Fibroblast of pulmonary artery (primary cell): ENCODE measurements at places on chromosomes 3 and 15.

DNA sequence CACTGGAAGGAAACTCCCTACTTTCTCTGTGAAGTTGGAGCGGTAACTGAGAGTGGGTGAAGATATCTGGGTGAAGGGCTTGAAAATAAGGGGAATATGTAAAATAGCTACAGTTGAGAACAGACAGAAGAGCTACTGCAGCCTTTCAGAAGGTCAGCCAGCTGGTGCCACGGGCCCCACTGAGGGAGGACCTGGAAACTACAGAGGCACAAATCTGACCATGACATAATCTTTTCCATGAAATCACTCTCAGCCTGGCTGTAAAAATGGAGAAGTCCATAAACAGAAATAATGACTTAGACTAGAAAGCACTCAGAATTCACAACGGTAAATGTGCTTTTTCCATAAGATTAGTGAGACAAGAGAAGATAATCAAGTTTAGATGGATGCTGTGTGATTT lies 46.4 kb downstream of the ST3GAL6 start:
- DNase-seq = peak; percentile 42

DNA sequence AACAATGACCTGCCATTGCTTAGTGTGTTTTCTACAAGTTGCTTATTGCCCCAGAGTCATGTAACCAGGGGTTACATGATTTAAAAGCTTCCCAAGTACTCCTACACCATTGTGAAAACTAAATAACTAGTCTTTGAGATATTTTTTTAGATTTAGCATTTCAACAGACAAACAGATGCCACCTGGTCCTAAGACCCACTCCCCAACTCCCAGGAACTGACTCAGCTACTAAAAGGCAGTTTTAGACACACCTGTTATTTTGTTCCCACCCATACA lies 28.1 kb upstream of the KBTBD12 start:
- DNase-seq = no peak

DNA sequence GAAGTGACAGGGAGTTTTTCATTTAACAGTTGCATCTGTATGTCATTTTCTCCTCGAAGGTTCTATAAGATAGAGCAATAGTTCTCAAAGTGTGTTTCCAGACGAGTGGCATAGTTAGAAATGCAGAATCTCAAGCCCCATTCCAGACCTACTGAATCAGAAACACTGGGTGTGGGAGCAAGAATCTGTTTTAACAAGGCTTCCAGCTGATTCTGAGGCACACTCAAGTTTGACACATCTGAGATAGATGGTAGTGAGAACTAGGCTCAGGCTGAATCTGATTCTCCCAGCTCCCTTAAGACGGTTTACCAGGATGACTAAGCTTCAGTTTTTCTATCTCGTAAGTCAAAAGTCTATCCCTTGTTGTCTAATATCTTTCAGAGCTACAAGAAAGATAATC lies 159.8 kb upstream of the NUDT16 start:
- DNase-seq = peak; percentile 58

GRCh38 chr15:83940136-83940535 lies 286.2 kb downstream of the ADAMTSL3 start:
- DNase-seq = no peak

- DNase-seq = peak; percentile 27
These were observed 108.7 kb downstream of the RARB start for GRCh38 chr3:25536521-25537391.

DNA sequence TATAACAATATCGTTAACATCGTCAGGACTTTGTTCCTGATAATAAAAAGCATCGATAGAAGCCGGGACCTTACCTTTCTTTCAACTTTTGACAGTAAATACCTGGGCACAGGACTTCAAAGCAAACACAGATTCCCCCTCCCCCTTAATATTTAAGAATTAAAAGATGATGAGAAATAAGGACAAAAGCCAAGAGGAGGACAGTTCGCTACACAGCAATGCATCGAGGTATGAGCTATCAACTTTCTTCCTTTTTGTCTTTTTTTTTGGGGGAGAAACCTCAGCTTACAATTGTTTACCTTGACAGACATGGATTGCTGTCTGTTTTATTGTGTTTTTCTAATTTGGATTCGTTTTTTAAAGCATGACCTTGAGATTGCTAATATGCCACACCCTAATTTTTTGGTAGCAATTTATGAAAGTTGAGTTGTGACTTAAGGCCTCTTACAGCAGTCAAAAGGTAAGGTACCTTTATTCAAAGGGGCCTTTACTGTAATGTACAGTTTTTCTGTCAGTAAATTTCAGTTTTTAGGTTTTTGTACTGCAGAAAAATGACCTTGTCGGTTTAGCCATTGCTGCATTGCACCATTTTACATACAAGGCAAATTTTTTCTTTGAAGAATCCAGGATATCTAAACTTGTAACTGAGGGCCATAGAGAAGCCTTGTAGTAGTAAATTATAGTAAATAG lies 1.1 kb downstream of the CHD2 start:
- DNase-seq = no peak

DNA sequence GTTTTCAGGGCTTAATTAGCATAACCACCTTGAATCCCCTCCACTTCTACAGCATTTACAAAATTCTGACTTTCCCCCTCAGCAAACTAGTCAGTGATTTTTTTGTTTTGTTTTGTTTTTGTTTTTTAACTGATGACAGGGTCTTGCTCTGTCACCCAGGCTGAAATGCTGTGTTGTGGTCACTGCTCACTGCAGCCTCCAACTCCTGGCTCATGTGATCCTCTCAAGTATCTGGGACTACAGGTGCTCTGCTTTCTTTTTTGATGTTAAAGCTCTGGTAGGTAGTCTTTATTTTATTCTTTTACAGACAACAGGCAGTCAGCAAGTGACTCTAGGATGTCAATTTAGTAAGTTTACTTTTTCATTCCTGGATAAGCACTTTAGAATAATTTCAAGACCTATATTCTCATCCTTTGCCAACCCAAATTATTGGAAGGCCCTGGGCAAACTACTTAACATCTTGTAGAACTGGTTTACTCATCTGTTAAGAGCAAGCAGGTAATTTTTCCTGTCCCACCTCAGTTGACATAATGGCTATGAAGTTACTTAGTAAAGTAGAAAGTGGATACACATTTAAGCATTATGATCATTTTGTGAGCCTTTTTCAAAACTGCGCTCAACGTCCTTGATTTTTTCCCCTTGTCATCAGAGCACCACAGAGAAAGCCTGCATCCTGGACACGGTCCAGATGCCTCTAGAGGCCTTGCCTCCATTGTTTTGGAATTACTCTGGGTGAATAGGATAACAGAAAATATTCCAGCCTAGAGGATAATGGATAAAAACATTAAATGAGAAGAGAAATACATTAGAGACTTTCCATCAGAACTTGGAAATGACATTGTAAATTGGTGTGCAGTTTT lies 69.9 kb upstream of the NDUFB4 start:
- DNase-seq = no peak

GRCh38 chr3:169764312-169764881 lies 463 bp downstream of the TERC start:
- DNase-seq = peak; percentile 67

DNA sequence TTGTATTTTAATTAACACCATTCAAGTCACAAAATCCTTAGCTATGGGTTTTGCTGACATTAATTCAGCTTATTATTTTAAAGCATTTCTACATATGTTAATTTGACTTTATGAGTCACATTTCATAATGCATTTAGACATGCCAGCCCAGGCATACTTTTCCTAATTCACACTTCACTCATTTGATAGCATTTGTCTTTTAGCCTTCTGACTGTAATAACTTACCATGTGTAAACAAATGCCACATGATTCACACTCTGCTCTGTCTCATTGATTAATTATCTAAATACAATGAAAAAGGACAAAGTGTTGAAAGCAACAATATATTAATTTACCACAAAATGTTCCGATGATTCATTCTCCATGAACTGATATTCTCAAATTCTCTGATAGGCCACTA lies 927.8 kb upstream of the EPHA6 start:
- no peak for DNase-seq

DNA sequence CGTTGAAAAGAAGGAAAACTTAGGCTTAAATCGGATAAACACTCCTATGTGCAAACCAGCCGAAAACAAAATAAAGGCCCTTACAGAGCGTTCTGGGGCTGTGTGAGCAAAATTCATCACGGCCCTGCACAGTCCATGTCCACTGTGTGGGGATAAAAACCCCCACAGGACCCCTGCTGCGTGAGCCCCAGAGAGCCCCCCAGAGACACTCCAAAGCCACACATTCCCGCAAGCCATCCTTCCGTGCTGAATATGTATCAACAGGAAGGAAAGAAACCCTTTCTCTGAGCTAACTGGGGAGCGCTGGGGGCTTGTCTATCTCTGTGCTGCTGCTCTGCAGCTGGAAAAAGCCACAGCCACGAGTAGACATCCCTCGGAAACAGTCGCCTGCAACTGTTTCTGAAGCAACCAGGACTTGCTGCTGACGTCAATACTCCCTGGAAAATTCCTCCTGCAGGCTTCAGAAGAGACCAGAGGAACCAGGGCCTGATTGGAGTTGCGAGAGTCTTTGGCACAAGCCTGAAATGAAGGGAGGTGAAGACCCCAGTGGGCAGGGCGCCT lies 72.7 kb downstream of the NUP210 start:
- peak; percentile 29 for DNase-seq

GRCh38 chr3:32946973-32947788 lies 4.3 kb upstream of the CCR4 start:
- no peak for DNase-seq

- no peak for DNase-seq
These were observed 6.4 kb upstream of the DNAAF4 start for GRCh38 chr15:55514414-55514850.

DNA sequence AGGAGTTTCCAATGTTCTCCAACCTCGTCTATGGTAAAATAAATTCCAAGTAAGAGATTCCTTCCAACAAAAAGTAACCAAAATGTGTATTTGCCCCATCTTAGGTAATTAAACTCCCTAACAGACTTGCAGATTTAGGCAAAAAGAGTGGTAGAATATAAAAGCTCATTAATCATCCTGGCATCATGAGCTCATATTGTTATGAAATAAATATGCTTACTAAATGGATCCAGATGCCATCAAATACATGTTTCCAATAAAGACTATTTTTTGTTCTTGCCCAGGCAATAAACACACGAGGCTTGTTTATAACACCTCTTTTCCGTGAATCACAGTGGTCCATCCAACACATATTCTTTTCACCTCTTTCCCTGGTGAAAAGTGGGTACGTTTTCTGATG lies 189.4 kb downstream of the THSD4 start:
- no peak for DNase-seq

GRCh38 chr3:41845826-41846225 lies 116.1 kb downstream of the ULK4 start:
- no peak for DNase-seq

GRCh38 chr15:63191895-63192618 lies 2.7 kb downstream of the RAB8B start:
- no peak for DNase-seq

- DNase-seq = no peak
These were observed 28.6 kb upstream of the SPATA12 start for GRCh38 chr3:57031631-57032541.

- no peak for DNase-seq
These were observed 269.2 kb downstream of the MECOM start for GRCh38 chr3:169394316-169394715.

GRCh38 chr3:190173426-190173825 lies 52.7 kb upstream of the P3H2 start:
- DNase-seq = no peak

DNA sequence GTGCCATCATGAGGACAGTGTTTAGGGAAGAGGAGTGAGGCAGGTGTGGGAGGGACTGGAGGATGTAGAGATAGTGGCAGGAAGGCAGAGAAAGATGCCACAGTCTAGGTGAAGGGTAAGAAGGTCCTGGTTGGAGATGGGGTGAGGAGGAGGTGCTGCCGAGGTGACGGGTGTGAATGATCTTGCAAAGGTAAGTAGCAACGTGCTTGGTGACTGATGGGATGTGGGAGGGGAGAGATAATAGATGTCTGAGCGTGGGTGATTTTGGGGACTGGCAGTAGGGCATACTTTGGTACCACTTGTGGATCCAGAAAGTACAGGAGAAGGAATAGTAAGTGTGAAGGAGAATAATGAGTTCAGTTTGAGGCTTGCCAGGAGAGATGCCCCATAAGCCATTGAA lies 27.2 kb downstream of the EPHB3 start:
- no peak for DNase-seq

DNA sequence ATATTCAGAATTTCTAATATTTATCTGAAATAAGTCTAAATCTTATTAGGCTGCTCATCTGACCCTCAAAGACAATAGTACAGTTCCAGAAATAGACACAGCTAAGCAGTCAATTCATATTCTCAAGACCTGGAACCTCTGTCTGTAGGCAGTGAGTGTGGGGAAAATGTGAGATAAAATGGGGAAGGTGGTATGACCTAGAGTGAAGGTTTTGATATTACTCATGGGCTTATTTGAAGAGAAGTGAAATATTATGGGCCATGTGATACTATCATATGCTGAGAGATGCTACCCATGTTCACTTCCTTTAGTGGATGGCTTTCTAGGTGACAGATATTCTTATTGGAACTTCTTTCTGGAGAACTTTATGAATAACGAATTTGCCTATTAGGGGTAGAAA lies 33.5 kb downstream of the TGFBR2 start:
- no peak for DNase-seq

DNA sequence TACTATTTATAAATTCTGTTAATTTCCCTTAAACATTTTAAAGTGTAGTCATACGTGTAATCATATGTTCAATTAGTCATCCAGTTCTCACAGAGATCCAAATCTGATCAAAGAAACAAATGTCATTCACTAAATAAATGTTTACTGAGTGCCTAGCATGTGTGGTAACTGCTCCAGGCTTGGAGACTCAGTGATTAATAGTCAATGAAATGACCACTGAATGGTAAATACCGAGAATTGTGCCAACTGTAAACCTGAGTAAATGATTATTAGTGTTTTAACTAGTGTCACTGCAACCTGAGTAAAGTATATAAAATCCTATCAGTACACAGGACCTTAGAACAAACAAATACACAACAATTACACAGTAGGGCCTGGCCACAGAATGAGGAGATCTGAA lies 52.3 kb downstream of the SH3GL3 start:
- DNase-seq = no peak

- no peak for DNase-seq
These were observed 17.4 kb upstream of the RTP2 start for GRCh38 chr3:187719628-187720336.

DNA sequence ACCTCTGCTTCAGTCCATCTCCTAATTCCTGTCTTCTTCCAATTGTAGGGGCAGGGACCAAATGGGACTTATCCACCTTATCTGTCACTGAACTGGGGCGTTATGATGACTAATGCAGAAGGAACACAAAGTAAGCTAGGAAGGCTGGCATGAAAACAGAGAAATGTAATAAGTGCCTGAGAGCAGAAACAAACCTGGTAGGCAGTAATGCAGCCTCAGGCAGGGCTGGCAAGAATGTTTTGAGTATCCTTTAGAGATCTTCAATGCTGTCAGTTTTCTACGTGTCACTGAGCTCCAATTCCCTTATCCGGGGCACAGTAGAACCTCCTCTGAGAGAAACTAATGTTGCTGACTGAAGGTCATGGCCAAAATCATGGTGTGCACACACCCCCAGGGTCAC lies 246.2 kb upstream of the TBL1XR1 start:
- DNase-seq = peak; percentile 63

GRCh38 chr15:73483053-73483452 lies 40.1 kb downstream of the REC114 start:
- no peak for DNase-seq
